ENCODE measurements at places on chromosomes 1 and 21.
A peak's percentile ranks its signal among the peaks of the same experiment; 100 is the strongest.

DNA sequence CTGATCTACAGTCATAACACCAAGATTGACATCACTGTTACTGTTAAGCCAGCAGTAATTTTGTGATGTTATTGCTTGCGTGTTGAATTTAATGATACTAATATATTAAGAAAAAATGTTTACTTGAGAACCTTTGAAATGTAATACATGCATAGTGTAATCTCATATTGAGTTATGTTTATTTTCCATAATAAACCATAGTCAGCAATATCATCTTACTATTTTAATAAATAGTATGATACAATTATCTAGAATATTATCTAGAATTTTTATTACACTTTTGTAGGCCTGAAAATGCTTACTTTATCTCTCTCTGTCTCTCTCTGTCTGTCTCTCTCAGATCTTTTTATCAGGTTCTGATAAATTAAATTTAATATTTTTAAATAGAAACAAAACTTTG is 843.1 kb downstream of the KCNT2 start:
- DNase-seq: no peak

- no peak for DNase-seq
Observed at GRCh38 chr21:42849759-42850412, 29.5 kb downstream of the WDR4 start.

GRCh38 chr1:232226197-232226712 is 403.7 kb downstream of the SIPA1L2 start:
- DNase-seq: no peak

DNA sequence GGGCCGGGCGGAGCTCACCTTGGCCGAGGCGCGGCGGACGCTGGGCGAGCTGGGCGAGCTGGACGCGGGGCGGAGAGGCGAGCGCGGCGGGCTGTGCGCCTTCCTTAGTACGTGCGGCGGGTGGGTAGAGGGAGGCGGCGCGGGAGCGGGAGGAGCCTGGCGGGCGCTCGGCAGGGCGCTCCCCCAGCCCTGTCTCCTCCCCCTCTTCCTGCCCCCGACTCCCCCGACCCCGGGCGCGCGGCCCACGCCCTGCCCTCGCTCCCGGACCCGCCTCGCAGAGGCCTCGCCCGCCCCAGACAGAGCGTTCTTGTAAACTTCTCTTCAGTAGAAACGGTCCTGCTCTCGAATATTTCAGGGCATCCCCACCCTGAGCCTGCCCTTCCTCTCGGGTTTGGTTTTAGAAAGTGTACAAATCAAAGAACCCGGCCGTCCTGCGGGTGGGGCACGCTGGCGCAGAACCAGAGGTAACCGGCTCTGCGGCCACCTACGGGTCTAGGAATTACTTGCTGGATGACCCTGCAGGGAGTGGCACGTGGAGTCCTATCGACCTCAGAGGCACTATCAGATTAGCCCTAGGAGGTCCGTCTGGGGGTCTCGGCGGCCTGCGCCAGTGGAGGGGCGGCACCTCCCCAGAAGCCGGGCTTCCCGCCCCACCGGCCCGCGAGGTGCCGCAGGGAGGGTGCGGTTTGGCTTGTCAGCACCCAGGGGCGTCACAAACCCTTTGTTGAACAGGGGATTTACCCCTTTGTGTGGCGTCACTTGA is at the start of gene S100A10:
S100A10 (minus strand) TSS at position 126 of the 763 bp plus-strand sequence. CDS start 7,629 bp downstream, outside the sequence.
- DNase-seq: peak; percentile 22

GRCh38 chr1:110672753-110673108 is 2.0 kb downstream of the KCNA3 start:
- DNase-seq: no peak

GRCh38 chr1:215567491-215568298 is 591 bp downstream of the KCTD3 start:
- no peak for DNase-seq

- DNase-seq: no peak
Observed at GRCh38 chr1:208171616-208172422, 72.4 kb downstream of the PLXNA2 start.

DNA sequence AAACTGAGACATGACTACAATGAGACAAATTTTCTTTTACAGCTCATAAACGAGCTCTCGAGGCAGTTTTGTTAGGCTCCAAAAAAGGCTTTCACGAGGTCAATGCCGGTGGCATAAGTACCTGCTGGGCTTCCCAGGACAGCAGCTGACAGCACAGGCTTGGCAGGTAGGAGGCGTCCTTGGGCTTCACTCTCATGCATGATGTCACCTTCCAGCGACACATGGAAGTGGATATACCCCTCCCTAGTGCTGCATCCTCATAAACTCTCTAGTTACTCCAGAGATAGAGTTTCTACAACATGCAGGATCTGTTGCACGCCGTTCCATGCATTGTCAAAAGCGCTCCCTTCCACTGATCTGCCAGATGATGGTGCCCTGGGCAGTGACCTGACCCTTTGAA is 112.5 kb upstream of the PAXBP1 start:
- no peak for DNase-seq

GRCh38 chr1:247270003-247270402 is 14.1 kb downstream of the VN1R5 start:
- no peak for DNase-seq

GRCh38 chr1:203078478-203078877 is 7.3 kb downstream of the MYOG start:
- DNase-seq: no peak

- no peak for DNase-seq
Observed at GRCh38 chr1:226629896-226630550, 81.5 kb downstream of the STUM start.

GRCh38 chr1:200866116-200866515 is 6.7 kb upstream of the GPR25 start:
- no peak for DNase-seq

- DNase-seq: no peak
Observed at GRCh38 chr1:194570476-194570875, 1384.1 kb upstream of the B3GALT2 start.

DNA sequence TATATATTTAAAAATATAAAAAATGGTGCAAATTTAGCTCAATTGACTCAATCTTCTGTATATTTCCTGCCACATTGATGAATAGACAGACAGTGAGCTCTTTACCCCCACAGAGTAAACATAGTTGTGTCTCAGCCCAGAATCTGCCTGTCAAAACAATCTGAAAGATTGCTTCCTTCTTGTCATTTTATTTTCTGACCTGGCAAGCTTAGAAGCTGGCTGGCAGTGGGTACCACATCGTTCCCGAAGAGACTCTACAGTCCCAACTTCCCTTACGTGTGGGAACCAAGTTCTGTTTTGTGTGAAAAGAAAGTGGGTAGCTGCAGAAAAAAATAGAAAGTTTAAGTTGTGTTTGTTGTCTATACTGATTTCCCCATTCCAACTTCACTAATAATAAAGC is 629.3 kb upstream of the NEGR1 start:
- DNase-seq: no peak

DNA sequence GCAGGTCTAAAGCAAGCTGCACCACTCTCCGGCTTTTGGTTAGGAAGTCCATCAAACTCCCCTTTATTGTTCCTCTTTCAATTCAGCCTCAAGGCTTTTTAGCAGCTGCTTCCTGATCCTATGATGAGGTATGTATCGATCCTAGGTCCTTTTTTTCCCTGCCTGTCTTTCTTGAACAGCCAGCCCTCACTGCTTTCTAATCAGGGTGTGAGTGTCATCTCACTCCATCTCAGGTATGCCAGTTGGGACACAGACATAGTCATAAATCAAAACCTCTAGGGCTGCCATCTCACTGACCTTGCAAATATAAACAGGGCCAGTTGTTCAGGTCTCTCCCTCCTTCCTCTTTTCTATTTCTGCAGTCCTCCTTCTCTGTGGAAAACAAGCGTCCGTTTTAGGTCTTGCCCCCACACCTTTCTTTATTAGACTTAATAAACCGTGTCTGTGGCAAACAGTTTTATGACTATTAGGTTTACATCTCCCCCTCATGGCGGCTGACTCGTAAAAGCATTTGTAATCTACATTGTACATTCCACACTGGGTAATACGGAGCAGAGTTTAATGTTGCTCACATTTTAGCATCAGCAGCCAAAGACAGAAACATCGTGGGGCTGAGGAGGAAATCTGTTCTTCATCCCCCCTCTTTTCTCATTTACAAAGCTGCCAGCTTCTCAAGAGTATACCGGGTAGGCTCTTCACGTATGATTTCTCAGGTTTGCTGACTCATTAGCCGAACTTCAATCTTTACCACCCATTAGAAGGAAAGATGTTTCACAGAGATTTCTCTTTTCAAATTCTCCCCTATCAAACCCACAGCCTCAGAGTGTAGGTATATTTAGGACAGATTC is 11.6 kb downstream of the STYXL2 start:
- no peak for DNase-seq

- no peak for DNase-seq
Observed at GRCh38 chr21:45318556-45319404, 31.1 kb upstream of the POFUT2 start.

DNA sequence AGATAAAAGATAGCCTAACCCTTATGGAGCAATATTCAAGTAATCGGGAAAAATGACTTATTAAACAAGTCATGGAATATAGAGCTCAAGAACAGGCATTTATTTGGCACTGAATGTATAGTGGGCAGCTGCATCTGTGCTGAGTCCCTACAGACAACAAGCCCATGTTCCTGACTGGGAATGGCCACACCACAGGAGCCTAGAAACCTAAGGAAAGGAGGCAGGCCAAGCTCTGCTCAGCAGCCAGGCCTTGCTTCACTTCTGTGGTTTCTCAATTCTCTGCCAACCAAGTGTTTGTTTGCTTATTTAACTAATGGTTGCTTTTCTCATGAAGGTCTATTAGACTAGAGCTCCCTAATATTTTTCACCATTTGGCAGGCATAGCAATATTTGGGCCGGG is 21.5 kb downstream of the AK2 start:
- DNase-seq: no peak

DNA sequence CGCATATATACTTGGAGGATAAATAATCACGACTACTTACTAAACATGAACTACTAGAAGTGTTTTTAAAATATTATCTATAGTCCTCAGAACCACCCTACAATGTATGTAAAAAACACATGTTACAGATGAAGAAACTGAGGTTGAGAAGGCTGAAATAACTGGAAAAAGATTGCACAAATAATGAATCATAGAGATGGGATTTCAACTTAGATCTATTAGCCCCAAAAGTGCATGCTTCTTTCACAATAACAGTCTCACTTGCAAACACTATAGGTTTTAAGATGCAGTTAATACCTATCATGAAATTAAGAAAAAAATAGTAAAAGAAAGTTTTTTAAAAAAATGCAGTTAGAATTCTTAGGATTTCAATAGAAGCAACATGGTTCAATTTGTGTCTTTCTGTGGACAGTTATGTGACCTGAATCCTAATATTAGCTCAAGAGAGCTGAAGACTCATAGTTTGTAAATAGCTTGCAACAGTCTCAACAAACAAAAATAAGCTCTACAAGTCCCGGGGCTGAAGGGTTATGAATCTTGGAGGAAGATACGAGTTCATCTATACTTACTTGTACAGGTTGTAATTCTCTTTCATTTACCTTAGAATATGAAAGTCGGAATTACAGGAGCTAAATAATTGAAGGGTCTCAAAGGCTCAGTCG is 58.6 kb upstream of the NTPCR start:
- DNase-seq: no peak

DNA sequence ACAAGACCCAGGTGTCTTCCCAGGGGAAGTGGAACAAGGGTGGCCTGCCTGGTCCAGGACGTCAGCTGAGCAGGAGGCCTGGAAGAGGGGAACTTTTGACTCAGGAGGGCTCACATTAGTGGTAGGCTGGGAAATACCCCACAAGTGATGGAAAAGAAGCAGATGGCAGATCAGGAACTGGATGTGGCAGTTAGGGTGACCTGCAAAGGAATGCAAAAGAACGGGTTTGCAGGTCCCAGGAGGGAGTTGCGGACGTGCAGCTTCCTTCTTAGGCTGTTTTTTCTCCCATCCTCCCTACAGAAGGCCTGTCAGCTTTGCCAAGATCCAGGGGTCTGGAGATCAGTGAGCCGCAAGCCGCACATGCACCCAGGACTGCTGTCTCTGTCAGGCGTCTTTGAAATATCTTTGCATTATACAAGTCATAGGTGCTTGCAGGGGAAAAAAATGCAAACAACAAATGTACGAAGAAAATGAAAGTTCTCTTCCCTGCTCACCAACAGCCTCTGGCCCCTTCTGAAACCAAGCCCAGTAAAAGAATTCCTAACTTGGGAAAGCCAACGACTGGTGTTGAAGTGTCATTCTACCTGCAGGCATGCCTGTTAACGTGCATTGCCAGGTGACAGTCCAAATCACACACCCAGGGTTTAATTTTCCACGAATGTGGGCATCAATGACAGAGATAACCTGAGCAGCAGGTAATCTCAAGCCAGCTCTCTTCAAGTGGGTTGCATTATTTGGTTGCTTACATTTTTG is 34.4 kb downstream of the NENF start:
- no peak for DNase-seq

DNA sequence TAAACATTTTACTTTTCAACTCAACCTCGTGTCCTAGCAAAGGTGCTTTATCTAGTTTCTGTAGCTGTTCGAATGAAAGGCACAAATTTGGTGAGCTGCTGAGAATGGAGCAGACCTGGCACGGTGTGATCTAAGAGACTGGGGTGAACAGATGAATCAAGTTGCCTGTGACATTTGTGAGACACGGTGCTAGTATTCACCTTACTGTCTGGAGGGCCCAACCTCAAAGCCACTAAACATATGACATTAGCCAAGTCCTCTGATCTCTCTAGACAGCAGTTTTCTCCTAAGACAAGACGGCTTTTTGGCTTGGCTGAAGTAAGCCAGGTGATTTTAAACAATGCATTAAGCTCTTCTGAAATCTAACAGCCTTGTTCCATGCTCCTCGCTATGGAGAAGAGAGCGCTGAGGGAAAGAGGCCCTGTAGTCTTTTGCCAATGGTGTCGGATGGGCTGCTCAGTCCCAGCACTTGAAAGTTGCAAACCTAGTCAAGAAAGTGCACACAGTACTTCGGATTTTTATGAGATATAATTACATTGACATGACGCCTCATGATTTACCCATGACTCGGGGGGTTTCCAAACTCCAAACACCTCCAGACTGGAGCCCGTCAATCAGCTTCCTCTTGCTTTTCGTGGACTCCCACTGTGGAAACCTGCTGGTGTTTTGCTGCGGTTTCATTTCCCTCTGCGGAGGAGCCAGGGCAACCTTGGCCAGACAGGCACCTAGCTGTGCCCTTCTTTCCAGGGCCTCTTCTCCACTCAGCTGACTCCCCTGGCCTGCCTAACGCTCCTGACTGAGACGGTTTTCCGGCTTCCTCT is 794 bp upstream of the TOR3A start:
- DNase-seq: no peak

- DNase-seq: no peak
Observed at GRCh38 chr1:46192171-46192570, 6.1 kb downstream of the POMGNT1 start.

DNA sequence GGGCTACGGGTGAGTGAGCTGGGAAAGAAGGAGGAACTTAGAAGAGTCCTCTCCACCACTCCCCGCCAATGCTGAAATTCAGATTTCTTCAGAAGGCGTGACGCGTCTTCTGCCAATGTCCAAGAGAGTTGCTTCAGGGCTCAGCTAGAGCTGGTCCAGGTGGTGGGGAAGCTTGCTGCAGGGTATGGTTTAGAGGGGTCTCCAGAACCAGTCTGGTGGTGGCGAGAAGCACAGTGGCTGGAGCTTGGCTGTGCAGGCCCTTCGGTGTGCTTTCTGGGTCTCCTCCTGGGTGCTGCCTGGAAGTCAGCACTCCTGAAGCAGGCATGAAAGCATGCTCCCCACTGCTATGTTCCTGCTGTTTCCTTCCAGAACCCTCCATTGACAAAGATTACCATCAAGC is 387.2 kb downstream of the PTPRU start:
- no peak for DNase-seq

- no peak for DNase-seq
Observed at GRCh38 chr21:17537299-17537698, 24.5 kb downstream of the CXADR start.

All from NCI-H1930 (cell line).